Mesothelial cell of epicardium (in vitro differentiated cells): ENCODE measurements at places on chromosomes 1 and 21.

DNA sequence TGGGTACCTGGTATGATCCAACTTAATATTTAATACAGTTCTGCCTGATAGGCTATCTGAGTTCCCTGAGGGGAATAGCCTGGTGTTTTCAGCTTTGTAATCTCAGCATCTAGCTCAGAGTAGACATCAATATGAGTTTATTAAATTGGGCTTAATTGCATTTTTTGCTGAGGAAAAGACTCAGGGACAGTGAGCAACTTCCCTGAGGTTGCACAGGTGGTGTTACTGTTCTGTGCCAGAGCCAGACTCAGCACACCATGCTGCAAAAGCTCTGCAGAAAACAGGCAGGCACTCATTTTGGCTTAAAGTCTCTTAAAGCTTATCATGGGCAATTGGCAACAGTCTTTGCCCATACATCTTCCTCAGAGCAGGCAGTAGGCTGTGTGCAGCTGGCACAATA, 90.5 kb upstream of the JUN start:
- DNase-seq: no peak

- DNase-seq: no peak
These were observed 12.8 kb upstream of the PLA2G2E start for GRCh38 chr1:19936061-19936750.

GRCh38 chr1:234722904-234723720, 113.1 kb upstream of the IRF2BP2 start:
- no peak for DNase-seq

GRCh38 chr21:41349619-41350390, 12.0 kb upstream of the MX2 start:
- no peak for DNase-seq

- DNase-seq: no peak
These were observed 59.0 kb upstream of the C1orf53 start for GRCh38 chr1:197843401-197843800.

GRCh38 chr1:1146026-1146425, 27.7 kb upstream of the TTLL10 start:
- no peak for DNase-seq

- no peak for DNase-seq
These were observed 6.4 kb downstream of the UTP11 start for GRCh38 chr1:38018864-38019343.

GRCh38 chr1:43492826-43493225, 37.9 kb upstream of the PTPRF start:
- no peak for DNase-seq

- DNase-seq: no peak
These were observed 54.8 kb upstream of the GJA8 start for GRCh38 chr1:147847831-147848230.

DNA sequence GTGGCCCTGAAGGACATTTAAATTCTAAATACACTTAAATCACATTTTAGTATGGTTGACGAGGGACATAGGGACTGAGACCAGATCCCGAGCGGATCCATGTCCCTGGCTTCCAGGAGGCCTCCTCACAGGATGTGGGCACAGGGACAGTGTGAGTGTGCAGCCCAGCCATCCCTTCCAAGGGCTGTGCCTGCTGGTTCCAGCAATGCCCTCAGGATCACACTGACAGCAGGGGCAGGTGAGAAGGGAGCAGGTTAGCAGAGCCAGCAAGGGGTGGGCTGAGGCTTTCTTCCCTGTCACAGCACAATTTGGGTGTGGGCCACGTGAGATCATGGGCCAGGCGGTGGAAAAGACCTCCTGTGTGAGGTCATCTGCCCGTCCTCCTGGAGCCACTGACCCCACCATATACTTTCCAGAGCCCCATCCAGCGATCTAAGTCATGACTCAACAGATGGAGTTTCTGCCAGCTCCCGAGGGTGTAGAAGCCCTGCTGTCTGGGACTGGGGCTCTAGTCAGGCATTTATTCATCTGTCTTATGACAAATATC, 37.0 kb upstream of the PRSS38 start:
- no peak for DNase-seq
